H4 (cell line): ENCODE measurements at places on chromosomes 2 and 18. TPM values are rescaled to one million over a fixed set of nuclear protein-coding genes. Genes with fewer than 3 reads are reported as not detected.

GRCh38 chr18:13252686-13253410 is 34.3 kb downstream of the LDLRAD4 start:
- no peak for DNase-seq

DNA sequence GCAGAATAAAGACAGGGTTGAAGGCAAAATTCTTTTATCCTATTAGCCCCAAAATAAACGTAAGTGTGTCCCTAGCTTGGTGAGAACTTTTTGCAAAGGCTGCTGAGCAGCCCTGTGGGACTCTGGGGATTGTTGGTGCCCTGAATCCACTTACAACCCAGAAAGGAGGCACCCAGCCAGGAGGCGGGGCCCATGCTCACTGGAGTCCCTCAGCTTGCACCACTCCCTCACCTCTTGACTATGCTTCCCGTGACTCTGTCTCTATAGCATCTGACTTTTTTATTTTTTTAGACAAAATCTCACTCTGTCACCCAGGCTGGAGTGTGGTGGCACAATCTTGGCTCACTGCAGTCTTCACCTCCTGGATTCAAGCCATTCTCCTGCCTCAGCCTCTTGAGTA is 15.8 kb upstream of the COL6A3 start:
- no peak for DNase-seq

DNA sequence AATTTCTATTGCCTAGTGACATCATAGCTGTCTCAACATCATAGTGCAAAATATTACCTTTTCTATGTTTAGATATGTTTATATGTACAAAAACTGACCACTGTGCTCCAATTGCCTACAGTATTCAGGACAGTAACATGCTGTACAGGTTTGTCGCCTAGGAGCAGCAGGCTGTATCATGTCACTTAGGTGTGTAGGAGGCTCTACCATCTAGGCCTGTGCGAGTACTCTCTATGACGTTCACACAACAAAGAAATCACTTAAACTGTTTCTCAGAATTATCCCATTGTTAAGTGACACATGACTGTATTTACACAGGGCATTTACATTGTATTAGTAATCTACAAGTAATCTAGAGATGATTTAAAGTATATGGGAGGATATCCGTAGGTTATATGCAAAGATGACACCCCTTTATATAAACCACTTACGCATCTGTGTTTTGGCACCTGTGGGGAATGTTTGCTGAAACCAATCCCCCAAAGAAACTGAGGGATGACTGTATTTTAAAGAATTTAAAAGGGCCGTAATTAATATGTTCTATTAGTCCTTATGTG is 24.7 kb downstream of the IL1R2 start:
- DNase-seq: no peak

- no peak for DNase-seq
These were observed 35.2 kb downstream of the TMEM163 start for GRCh38 chr2:134683561-134684112.

DNA sequence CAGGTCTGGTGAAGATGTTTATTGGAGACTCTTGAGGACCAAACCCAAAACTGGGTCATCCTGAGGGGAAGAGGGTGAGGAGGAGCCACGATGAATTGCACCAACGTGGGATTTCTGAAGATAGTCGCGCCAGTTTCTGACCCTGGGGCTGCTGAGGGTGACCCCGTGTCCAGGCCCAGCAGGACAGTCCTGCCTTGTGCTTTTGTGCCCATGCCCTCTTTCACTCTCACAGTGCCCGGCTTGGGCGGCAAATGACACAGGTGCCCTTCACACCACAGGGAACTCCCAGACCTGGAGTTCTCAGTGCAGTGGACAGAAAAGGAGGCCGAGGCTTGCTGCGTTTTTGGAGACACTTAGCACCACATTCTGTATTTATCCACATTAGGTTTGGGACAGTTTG is 15.5 kb upstream of the KIF1A start:
- no peak for DNase-seq

- peak; percentile 35 for DNase-seq
These were observed 125.5 kb upstream of the ZNF516 start for GRCh38 chr18:76620321-76621170.

POTEC gene
- 0.10 TPM in 1 of 2 replicates, not detected in the other for total RNA-seq

GRCh38 chr2:163465440-163465839 is 270.4 kb downstream of the FIGN start:
- peak; percentile 72 for DNase-seq

GRCh38 chr18:27075828-27076227 is 109.3 kb downstream of the CHST9 start:
- DNase-seq: no peak

GRCh38 chr18:63592471-63592870 is 5.3 kb downstream of the SERPINB13 start:
- no peak for DNase-seq

DNA sequence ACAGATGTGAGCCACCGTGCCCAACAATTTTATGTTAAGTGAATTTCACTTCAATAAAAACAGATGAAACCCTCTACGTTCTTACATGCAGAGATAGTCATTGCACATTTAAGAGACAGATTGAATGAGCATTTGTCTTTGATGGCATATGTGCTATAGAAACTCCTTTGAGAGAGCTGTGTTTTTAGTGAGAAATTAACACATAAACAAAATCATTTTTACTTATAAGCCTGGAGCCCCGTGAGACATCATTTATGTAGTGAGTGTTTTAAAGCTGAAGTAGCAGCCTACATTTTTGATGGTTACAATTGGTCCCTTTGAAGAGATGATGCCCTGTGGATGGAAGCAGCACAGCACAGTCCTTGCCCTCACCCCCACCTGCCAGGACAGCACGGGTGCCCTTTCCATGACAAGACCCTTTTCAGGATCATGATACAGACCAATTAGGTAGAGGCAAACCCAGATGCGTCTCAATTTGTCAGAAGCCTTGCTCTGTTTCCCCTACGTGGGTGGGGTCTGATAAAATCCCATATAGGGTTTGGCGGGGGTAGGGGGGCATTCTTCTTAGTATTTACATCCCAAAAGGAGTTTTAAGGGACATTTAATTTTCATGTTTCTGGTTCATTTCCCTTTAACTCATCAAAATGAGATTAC is 237.1 kb downstream of the BCL2 start:
- DNase-seq: no peak

DNA sequence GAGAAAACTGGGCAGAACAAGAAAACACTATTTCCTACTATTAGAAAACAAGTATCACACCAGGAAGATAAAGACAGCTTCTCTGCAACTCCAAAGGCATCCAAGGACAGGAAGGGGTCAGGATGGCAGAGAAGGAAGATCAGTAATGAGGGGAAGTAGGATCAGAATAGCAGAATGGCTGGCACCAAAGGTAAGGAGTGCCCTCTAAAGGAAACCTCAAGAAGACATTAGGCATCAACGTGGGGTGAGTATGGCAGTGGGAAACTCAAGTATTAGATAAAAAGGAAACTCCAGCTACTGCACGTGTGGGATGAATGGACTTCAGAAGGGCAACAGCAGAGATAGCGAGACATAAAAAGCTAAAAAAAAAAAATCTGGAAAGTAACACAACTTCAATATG is 25.9 kb downstream of the HDLBP start:
- DNase-seq: no peak

GRCh38 chr18:48660346-48661228 is 121.8 kb downstream of the CTIF start:
- DNase-seq: no peak

GRCh38 chr2:236335696-236336574 is 71.7 kb upstream of the ASB18 start:
- no peak for DNase-seq

MEP1B gene
- total RNA-seq: not detected in 2 replicates

POTEI gene
- 0.10 and 0.31 TPM in 2 replicates for total RNA-seq

DNA sequence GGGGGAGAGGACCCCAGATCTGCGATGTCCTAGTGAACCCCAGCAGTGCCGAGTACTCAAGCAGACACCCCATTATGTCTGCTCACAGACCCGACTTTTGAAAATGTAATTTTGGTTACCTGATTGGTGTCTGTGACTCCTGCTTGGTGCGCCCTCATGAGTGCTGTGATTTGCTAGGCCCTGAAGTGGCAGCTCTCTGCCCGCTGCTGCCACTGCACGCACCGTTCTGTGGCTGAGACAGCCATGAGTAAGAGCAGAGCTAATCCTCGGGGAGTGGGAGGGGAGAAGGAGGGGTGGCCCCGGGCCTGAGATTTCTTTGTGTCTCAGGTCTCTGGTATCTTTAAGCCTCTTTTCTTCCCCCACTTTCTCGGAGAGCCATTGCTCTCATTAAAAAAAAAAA is 18.2 kb downstream of the FHOD3 start:
- peak; percentile 73 for DNase-seq

DNA sequence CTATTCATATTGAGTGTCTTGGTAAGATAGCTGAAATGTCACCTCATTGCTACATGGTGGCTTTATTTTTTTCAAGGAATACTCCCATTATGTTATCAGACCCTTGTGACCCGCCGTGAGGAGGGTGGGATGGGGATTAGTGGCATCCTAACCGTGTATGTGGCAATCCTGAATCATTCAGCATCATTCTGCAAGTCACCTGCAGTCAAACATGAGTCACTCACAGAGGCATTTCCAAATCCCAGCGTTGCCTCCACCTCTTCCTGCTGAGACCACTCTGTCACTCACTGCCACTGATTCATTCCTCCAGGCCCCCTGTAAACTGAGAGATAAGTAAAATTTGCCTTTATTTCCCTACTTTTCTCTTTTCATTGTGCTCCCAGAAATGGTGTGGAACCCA is 307.4 kb upstream of the KLHL29 start:
- DNase-seq: no peak

DNA sequence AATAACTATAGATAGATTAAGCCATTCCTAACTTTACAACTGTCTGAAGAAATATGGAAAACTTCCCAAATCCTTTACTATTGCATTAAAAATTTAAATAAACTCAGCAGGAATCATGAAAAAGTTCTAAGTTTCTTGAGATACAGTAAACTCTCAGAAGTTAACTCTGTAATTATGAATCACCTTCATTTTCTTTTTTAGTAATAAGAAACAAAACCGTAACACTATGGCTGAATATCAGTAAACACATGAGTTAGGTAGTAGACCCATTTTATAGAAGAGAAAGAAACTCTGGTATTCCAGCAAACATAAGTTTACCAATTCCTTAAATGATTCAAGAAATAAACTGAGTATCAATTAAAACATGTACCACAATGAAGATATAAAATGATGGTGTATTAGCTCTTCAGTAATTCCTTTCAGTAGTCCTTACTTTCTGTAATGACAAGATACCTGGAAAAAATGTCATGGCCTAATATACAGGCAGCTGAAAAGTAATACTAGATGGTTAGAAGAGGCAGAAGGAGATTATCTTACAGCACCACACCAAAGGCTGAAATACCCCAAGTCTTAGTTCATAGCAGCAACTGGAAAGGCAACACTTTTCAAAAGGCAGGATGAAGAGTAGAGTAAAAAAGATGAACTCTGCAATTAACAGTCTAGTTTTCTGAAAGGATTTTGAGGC is 11.5 kb downstream of the TRIP12 start:
- no peak for DNase-seq

DNA sequence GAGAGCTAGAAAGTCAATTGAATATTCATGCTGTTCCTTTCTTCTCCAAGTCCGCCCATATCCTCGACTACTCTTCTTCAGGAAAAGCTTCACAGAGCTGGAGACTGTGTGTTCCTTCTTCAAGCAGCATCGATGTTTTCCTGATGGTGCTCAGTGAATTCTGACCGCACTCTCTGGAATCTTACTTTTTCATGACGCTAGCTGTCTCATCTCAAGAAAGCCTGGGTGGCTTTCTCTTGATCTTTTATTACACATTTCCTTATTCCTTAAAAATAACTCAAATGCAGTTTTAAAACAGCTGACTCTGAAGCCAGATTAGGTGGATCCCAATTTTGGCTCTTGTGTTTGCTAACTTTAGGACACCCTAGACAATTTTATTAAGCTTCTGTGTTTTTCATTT is 1245.1 kb upstream of the LRRTM1 start:
- DNase-seq: no peak

DNA sequence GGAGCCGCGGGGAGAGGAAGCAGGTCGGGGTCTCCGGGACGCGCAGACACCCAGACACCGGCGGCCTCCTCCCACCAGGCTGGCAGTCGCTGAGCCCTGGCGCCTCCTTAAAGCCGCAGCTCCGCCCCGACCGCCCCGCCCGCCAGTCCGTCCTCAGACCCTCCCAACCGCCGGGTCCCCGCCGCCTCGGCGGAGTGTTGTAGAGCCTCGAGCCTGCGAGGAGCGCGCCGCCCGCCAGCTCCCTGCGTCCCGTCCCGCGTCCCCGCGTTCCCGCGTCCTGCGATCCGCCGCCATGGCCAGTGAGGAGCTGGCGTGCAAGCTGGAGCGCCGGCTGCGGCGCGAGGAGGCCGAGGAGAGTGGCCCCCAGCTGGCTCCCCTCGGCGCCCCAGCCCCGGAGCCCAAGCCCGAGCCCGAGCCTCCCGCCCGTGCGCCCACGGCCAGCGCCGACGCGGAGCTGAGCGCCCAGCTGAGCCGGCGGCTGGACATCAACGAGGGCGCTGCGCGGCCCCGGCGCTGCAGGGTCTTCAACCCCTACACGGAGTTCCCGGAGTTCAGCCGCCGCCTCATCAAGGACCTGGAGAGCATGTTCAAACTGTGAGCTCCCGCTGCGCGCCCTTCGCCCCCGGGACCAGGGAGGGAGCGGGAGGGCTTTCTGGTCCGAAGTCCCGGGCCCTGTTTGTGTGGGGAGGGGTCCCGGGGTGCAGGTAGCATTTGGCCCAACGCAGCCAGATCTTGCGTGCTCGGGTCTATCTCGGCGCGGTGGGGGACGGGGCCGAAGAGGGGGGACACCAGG is at the start of gene EFHD1:
TSS of gene EFHD1 (plus strand) at position 192 of the 793 bp plus-strand sequence. CDS start at position 293, 101 bp downstream.
- peak; percentile 31 for DNase-seq

DNA sequence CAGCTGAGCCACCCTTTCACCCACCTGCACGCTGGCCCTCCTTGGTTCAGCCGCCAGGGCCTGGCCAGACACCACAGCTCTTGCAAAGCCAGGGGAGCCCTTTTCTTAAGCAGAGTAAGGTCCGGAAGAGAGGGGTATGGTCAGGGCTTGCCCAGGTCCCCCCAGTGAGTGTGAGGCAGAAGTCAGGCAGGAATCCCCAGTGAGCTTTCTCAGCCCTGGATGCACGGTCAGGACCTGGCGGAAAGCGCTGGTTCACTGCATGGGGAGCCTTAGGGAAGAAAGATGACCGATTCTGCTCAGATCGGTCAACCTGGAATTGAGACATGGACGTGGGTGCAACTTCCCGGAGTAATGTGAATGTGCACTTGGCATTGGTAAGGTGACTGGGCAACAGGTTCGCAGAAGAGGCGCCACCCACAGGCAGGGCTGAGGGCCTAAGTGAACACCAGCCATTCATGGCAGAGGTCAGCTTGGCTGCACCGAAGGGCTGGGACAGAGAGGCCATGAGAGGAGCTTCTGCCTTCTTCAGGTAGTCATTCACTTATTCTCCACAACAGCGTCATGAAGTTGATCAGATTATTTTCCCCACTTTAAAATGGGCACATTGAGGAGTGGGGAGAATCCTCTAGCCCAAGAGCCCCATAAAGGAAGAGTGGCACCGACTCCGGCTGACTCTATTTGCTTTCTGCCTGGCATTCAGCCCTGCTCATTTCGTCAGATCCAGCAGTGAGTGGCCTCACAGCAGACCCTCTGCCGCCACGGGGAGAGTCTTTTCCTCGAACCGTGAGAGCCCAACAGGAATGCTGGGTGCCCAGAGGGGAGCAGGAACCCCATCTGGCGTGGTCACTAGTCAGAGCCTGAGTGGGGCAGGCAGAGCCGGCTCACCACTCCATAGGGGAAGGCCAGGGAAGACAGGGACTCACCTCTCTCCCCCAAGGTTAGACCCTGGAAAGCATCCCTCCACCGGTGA is 35.8 kb downstream of the SCTR start:
- DNase-seq: no peak

GRCh38 chr2:165573534-165574461 is 104.3 kb downstream of the CSRNP3 start:
- DNase-seq: peak; percentile 42

GREB1 gene
- 4.2 and 6.6 TPM in 2 replicates for total RNA-seq

GRCh38 chr2:201956361-201956760 is 77.3 kb upstream of the FZD7 start:
- DNase-seq: no peak

GRCh38 chr2:216672466-216672865 is 22.9 kb downstream of the IGFBP5 start:
- DNase-seq: no peak
